ELR (cell line): ENCODE measurements at places on chromosomes 5 and 9.

GRCh38 chr9:134059661-134060395, 8.0 kb downstream of the BRD3 start:
- DNase-seq = peak; percentile 12

DNA sequence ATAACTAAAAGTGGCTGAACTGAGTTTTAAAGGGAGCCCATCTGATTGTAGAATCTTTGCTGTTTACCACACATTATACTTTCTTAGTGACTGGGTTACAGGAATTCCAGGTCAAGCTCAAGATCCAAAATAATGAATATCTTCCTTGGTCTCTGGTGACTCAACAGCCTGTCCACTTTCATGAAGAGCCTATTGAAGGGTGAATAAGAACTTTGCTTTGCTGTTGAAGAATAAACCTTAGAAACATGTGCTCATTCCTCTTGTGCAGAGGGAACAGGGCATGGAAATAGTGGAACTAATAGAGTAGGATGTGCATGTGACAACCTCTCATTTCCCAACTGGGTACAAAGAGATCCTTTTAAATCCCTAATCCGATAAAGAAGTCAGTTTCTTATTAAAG, 21.4 kb downstream of the ALDH1A1 start:
- no peak for DNase-seq

- DNase-seq = no peak
Measured at GRCh38 chr5:132822650-132823480, 7.6 kb downstream of the SHROOM1 start.

GRCh38 chr9:2087500-2088313, 72.6 kb downstream of the SMARCA2 start:
- DNase-seq = peak; percentile 70

- no peak for DNase-seq
Measured at GRCh38 chr9:88966894-88967676, 24.2 kb upstream of the S1PR3 start.

GRCh38 chr9:28166179-28166578, 592.9 kb upstream of the C9orf72 start:
- DNase-seq = no peak

DNA sequence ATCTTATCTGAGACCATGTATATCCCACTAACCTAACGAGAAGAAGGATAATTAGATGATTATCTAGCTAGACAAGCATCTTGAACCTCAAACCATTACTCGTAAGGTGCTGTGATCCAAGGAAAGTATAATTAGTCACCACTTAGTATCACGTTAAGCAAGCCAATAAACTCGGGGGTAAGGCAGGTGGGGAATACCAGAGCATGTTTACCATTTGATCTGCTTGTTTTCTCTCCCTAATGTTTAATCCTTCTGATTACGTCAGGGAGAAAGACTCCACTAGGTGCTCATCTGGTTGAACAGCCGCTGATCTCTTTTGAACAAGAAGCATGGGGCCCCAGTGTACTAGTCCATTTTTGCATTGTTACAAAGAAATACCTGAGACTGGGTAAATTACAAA, 69.9 kb upstream of the SLC1A1 start:
- no peak for DNase-seq

DNA sequence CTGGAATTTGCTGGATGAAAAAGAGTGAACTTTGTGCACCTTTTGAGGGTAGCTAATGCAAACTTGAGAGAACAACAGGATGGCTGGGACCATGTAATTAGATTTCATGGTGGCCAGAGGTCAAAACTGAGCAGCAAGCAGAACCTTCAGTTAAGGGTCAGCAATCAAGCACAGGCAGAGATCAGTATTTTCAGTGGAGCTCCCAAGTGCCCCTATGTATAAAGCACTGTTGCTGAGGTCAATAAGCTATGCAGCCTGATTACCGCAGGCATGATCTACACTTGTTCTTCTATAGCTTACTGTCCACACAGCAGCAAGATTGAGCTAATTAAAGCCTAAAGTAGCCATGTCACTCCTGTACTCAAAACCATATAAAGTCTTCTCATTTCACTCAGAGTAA, 62.1 kb upstream of the TMC1 start:
- DNase-seq = no peak

GRCh38 chr9:74846766-74847165, 41.0 kb downstream of the TRPM6 start:
- DNase-seq = peak; percentile 58

DNA sequence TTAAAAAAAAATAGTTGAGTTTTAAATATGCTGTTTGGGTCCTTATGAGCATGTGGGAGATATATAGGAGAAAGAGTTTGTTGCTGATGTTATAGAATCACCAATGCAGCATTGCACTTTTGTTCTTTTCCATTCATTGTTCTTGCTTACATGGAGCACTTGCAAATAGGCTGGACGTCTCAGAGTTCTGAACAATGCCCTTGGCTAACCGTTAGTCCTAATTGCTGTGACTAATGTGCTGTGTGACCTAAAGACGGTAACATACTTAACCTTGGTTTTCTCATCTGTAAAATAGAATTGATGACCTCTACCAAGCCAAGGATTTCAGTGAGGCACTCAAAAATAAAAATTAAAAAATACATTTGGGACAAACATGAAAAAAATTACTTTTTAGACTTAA, 29.8 kb downstream of the PIK3R1 start:
- DNase-seq = peak; percentile 67

DNA sequence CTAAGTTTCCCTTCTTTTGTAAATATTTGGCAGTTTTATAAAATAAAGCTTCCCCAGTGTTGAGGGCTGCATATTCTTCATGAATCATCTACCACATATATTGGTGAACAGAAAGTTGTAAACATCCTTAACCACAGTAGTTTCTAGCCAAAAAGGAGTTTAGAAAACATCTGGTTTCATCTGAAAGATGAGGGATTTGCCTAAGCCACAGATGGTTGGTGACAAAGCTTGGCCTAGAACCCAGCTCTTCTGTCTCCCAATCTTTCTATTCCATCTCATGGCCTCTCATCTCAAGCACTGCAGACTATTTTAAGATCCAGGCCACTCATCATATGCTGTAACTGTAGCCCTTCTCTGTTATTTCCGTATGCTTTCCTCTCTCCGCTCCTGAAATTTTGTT, 232.3 kb upstream of the TRPM3 start:
- peak; percentile 8 for DNase-seq

GRCh38 chr9:114574438-114574837, 13.1 kb upstream of the ATP6V1G1 start:
- DNase-seq = no peak

- no peak for DNase-seq
Measured at GRCh38 chr9:28735738-28736342, 1162.6 kb upstream of the C9orf72 start.

DNA sequence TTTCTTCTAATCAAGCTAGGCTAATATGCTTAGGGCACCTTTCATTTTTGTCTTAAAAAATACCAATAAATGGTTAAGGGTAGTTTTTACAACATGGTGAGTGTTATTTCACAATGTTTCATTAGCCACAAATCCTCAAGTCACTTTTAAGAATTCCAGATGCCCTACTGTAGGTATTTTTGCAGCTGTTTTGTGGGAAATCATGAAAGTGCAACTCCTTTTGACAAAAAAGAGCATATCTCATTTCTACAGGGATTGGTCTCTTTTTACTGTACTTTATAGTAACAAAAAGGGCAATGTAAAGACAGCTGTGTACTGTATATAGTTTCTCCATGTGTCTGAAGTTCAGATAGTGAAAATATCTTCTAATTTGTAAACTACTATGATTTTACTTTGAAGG, 28.3 kb upstream of the GAS1 start:
- DNase-seq = no peak

GRCh38 chr5:14460844-14461398, 120.7 kb upstream of the OTULINL start:
- DNase-seq = no peak

- no peak for DNase-seq
Measured at GRCh38 chr9:133971981-133972941, 19.9 kb downstream of the VAV2 start.

DNA sequence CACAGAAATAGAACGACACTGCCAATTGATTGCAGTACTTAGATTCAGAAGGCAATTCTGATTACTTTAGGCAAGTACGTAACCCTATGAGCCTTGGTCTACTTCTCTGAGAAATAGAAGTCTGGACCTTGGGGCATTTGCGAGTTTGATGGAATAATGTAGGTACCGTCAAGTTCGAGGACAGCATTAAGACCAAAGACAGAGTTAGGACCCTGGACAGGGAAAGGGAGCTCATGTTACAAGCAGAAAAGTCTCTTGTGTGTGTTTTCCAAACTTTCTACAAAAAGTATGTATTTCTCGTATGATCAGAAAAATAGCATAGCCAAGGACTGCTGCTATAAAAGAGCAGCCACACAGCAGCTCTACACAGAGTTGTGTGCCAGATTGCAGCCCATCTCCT, 20.1 kb downstream of the CCDC180 start:
- no peak for DNase-seq

GRCh38 chr5:158874343-158874742, 225.4 kb downstream of the EBF1 start:
- DNase-seq = no peak

DNA sequence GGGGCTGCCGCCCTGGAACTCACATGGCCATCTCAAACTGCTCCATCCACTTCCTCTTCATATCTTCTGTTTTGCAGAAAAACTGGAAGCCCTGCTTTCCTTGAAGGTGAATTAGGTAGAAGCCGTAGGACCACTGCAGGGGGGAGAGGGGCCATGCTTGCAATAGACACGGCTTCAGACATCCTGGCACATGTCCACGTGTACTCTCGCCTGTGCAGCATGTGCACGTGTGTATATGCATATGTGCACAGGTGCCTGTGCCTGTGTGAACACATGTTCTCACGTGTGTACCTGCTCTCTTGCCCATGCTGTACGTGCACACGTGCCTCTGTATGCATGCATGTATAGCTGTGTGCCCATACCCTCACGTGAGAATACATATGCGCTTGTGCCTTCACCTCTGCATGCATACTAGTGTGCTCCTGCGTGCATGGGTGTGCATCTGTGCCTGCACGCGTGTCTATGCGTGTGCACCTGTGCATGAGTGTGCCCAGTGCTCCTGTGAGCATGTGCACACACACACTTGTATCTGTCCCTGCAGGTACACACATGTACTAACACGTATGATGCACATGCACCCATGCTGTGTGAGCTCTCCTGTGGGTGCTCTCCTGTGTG, 47.7 kb upstream of the SARDH start:
- DNase-seq = no peak

DNA sequence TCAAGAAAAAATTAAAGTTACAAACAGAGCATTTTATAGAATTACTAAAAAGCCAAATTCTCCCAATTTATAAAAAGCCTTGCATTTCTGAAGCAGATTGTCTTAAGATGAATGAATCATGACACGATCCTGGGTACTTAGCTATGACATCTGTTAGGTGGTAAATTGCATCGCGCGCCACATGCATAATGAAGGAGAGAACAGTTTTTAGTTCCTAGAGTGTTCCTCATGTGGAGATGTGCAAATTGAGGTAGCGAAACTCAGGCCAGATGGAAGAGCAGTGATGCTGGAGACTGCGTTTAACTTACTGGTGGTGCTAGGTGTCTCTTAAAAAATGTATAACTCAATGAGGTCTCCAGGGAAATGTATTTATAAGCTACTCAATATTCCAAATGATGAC, 516.1 kb downstream of the EFNA5 start:
- DNase-seq = no peak

DNA sequence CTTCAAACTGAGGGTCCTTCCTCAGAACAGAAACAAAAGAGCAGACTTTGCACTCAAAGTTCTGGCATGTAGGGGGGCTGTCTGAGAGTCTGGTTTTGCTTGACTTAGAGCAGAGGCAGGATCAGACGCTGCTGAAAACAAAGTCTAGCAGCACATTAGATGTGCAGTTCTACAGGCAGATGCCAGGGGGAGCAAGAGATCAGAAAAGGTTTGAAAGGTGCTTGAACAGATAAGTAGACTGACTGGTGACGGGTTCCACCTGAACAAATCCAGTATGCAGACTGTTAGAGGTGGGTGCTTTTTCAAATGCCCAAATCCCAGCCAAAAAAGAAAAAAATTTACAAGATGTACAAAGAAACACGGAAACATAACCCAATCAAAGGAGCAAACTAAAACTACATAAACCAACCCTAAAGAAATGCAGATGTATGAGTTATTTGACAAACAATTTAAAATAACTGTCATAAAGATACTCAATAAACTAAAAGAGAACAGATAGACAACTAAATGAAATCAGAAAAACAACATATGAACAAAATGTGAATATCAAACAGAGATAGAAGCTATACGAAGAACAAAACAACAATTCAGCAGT, 194.7 kb upstream of the FREM1 start:
- DNase-seq = peak; percentile 53

GRCh38 chr9:98862936-98863335, 55.5 kb downstream of the GALNT12 start:
- no peak for DNase-seq
